Activated T-cell treated with anti-CD3 and anti-CD28 coated beads for 48 hours (primary cell): ENCODE measurements at places on chromosomes 11 and 22.

DNA sequence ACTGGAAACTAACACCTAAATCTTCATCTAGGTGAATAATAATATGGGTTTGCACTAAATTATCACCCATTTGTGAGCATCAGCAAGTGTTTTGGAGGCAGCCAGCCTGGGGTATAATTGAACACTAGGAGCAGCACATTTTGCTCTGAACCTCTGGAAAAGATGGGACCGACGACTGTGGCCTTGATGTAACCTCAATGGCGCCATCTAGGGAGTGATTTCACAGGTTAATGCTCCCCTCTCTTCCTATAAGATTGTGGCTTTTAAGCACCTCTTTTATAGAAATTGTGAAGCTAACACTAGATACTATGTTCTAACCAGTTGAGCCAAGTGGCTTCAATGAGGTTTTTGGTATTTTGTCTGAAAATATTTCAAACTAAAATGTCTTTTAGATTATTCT lies 203.7 kb downstream of the NELL1 start:
- DNase-seq, result no peak

DNA sequence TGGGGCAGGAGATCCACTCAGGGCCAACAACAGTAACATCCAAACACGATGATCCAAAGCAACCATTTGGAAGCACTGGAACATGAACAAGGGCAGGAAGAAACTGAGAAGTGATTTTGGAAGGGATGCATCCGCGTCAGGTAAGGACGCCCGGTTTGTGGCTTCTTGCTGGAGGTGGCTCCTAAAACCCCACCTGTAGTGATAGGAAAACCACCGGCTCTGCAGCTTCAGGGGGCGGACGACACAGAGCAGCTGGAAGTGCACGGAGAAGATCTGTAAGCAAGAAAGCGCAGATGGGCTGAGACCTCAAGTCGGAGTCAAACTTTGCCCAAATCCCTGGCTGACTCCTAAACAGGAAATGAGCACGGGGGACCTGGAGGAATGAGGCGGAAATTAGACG lies 1066.1 kb downstream of the BRD1 start:
- DNase-seq, result no peak

DNA sequence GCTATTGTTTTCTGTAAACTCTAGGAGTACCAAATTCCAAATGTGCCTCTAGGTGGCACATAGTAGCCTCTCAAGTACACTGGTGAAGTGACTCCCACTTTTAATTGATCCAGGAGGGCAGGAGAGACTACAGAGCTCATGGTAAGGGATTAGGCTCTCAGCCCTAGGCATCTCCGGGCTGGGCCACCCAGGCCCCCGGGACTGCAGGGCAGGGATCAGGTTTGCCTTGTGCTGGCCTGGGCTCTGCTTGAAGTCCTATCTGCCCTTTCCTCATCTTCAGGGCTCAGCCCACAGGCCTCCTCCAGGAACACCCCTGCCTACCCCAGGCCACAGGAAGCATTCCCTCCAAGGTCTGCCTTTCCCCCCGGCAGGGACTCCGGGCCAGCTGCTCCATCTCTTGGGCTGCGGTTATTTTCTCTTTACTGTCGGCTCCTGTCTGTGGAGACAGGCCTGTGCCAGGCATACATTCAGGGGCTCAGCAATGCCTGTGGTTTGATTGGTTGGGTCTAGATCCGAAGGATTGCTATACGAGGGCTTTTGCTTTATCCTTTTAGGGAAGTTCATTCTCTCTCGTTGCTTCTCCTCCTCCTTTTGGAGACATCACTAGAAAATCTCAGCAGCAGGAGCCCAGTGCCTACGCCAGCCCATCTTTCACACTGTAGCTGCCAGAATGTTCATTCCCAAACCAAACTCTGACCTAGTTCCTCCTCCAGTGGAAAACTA lies 32.8 kb downstream of the PARVA start:
- DNase-seq, result no peak

- DNase-seq, result no peak
Measured at GRCh38 chr11:78038697-78039313, 15.7 kb upstream of the KCTD14 start.

DNA sequence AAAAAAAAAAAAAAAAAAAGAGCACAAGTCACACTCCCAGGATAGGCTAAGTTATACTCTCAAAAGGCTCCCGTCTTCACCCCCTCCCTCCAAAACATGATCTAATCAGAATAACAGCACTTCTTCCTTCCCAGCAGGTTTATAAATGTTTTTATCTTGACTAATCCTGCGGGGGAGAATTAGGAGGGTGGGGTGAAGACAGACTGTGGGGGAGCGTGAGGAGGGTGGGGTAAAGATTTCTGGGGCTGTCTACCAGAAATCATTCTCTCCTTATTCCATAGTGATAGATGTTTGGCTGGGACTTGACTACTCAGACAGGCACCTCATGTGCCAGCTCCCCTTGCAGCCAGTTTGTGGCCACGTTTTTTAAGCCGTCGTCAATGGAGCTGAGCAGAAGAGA lies 17.0 kb downstream of the KCNE3 start:
- DNase-seq, result no peak

DNA sequence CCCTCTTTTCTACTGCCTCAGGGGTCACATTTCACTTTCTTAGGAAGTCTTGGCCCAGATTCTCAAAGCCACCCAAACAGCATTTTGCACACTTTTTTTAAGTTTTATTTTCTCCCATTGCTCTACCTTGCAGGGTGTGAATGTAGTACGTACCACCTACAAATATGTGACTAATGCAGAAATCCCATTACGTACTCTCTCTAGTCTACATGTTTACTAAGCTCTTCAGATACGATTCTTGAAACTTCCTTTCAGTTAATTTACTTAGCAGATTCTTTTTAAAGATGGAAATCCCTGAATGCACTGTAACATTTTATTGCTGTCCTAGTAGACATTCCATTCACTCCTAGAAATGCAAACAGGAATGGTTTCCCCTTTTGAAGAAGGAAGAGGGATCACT lies 61.3 kb downstream of the LRRC4C start:
- no peak for DNase-seq

DNA sequence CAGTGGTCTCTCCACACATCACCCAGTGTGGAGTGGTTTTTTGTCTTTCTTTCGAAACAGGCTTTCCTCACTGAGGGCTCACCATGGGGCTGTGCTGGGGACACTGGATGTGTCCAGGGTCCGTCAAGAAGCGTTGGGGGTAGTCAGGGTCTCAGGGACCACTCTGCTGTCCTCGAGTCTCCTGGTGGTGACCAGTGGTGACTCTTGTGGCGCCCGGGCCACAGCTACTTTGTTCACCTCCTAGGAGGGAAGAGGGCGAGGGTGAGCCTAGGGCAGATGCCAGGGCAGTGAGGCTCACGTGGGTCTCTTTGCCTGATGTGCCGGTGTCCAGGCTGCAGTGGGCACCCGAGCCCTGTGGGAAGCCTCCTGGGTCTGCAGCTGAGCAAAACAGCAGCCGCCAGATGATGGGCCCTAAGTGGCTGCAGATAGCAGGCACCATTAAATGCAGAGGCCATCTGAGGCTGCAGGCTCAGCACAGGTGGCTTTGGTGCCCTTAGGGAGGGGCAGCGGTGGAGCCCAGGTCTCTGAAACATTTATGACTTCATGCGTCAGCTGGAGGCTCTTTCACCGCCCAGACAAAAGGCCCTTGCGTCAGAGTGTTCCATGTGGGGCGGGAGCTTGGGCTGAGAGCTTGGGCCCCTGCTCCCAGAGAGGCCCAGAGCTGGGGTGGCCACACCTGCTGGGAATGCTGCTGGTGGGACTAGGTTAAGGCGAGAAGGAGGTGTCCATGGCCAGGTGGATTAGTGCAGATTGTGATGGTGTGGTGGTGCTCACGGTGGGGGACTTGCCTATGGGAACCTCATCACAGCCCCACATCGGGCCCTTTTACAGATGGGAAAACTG lies 29.5 kb downstream of the KCNQ1 start:
- no peak for DNase-seq

DNA sequence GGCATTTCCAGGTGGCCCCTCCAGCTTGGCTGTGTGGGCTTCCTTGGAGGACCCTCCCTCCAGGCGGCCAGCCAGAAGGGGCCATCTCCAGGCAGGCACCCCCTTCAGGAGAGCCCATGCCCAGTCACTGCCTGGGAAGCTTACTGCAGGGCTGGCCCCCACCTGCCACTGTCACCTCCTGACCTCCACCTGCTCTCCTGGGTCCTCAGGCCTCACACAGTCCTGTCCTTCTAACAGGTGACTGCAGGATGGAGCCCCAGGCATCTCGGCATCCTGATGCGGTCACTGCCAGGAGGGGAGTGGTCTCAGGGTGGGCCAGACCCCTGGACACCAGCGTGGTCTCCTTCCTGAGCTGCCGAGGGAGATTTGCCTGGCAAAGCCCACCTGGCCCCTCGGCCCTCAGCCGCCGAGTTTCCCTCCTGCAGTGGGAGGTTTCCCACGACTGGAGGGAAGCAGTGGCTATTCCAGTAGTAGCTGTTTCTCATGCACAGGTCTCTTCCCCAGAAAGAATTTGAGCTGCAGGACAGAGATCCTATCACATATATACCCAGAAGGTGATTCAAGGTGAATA lies 13.0 kb downstream of the TBX1 start:
- no peak for DNase-seq

DNA sequence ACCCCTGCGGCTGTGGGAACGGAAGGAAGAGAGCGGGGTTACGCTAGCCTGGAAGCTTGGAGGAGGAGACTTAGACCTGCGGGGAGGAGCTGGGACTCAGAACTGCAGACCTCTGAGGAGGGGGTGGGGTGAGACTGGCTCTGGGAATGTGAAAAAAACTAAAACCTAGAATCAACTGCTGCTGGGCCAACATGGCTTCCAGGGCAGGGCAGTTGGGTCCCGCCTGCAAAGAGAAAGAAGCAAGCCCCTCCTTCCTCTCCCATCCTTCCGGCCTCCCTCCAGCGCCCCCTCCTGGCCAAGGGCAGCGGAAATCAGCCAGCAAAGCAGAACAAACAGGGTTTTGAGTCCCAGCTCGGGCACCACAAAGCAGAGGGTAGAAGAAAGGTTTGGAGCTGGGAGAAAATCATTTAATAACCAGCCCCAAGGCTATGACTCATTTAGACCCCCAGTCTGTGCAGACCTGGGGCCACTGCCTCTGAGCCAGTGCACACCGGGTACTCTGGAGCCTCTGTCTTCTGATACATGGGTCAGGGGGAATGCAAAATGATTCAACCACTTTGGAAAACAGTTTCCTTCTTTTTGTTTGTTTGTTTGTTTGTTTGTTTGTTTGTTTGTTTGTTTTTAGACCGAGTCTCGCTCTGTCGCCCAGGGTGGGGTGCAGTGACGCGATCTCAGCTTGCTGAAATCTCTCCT lies 7.3 kb upstream of the NCF4 start:
- DNase-seq, result peak; percentile 85

DNA sequence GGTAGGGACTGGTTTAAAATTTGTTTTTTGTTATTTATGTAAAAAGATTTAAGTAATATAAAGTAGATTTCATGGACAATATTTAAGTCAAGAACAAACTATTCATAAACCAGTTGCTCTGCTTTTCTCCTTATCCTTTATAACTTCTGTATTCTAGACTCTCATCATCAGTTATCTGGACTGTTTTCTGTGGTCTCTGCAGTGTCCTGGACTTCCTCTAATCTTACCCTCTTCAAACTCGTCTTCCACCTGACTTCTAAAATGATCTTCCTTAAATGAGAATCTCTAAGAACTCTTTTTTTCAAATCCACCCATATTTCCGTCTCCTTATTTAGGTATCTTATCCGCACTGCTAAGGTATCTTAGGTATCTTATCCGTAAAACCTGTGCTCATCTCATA lies 8.1 kb downstream of the RRM1 start:
- no peak for DNase-seq

DNA sequence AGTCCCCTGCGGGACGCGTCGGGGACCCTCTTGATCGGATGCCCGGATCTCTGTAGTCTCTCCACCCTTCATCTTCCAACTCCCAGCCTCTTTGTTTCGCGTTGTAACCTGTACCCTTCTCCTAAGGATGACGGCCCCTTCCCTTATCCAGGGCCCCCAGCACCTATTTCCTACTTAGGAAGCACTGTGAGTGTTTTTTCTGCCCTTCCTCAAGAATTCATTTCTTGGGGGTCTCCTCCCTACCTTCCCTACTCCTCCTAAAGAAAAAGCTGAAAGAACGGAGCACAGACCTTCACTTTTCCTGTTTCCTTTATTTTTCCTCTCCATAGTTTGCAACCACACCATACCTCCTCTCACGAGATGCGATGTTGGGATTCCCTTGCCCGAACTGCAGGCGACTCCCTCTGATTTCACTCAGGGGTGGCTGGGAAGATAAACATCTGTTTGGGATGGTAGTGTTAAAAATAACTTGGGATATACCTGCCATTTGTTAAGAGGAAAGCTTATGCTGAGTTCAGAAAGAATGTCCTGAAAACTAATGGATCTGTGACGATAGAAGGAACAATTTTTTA lies 593 bp downstream of the FAM118B start:
- DNase-seq, result no peak

DNA sequence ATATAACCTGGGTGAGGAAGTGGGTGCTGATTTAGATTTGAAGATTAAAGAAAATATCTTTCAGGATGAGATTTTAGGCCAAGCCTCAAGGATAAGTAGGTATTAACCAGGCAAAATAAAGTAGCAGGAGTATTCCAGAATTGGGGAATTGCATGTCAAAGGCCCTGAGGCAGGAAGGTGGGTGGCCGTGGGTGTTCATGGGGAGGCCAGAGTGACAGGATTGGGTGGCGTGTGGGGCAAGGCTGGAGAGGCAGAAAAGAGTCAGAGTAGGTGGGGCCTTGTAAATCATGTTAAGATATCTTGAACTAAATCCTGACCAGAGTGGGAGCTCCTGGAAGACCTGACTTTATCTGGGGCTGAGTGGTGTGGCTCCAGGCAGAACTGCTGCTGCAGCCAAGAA lies 19.7 kb upstream of the WT1 start:
- DNase-seq, result no peak

GRCh38 chr22:49521787-49522224 lies 305.9 kb downstream of the BRD1 start:
- no peak for DNase-seq

GRCh38 chr11:113387605-113388211 lies at the start of gene ANKK1:
Gene ANKK1 (plus strand): TSS chr11:113387779. CDS start chr11:113387885, 106 bp downstream.
- no peak for DNase-seq

DNA sequence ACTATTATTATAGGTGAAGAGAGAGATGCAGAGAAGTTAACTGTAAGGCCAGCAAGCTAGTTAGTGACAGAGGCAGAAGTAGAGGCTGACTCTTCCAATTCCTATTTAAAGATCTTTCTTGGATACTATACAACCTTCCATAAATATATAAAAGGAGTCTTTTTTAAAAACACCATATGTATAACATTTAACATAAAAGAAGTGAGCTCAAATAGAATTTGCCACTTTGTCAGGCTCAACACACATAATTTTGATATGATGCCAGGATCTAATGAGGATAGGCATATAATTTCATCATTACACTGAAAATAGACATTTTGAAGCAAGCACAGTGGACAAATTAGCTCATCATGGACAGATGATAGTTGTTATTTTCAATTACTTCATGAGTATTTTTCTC lies 64.1 kb upstream of the MPPED2 start:
- DNase-seq, result no peak

GRCh38 chr11:9826390-9826789 lies 162.5 kb downstream of the SWAP70 start:
- DNase-seq, result no peak

DNA sequence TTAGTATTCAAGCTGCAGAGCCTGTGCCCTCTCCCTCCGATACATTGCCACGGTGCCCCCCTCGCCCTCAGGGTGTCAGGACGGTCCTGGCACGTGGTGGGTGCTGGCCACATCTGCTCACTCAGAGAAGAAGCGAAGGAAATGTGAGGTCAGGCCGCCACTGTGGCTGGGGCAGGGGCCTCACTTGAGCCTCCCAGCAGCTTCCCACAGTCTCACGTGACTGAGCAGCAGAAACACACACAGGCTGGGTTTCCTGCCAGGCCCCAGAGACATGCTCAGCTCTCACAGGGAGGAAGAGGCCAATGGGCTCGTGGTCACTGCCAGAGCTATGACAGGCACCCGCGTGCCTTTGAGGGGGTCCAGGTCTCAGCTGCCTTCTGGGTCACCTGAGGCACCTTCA lies 37.9 kb upstream of the PRR5 start:
- DNase-seq, result no peak
